ENCODE measurements at places on chromosomes 11 and 22.

GRCh38 chr22:28978158-28978557 lies 83.5 kb downstream of the C22orf31 start:
- DNase-seq, result no peak

- DNase-seq, result no peak
Observed at GRCh38 chr22:35204807-35205775, 52.2 kb upstream of the HMGXB4 start.

DNA sequence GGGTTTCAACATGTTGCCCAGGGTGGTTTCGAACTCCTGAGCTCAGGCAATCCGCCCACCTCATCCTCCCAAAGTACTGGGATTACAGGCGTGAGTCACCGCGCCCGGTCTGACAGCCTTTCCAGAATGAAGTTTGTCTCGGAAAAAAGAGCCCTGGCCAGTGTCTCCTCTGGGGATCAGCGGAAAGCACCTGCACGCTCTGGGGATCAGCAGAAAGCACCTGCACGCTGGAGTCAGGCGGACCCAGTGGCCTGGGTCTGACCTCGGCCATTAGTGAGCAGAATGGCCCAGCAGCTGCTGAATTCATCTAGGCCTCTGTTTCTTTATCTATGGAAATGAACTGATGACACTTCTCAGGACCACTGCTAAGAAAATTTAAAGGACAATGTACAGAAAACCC lies 10.5 kb upstream of the TESMIN start:
- DNase-seq, result no peak

GRCh38 chr11:75656044-75656727 lies 12.7 kb downstream of the MAP6 start:
- DNase-seq, result no peak

DNA sequence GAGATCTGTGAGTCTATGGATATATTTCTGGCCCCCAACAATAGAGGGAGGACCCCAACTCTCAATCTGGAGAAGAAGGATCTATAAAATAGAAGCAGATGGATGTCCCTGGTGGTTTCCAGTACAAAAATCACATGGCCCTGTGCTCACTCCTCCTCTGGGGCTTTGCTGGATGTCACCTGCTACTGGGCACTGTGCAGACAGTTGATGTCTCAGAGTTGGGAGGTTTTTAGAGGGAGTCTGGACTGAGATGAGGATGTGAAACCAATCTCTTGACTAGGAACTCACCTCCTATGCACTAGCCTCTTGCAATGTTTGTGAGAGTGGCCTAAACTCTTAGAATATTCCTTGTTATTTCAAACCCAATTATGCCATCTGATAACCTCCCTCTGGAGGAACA lies 107.2 kb downstream of the SCN3B start:
- DNase-seq, result no peak

DNA sequence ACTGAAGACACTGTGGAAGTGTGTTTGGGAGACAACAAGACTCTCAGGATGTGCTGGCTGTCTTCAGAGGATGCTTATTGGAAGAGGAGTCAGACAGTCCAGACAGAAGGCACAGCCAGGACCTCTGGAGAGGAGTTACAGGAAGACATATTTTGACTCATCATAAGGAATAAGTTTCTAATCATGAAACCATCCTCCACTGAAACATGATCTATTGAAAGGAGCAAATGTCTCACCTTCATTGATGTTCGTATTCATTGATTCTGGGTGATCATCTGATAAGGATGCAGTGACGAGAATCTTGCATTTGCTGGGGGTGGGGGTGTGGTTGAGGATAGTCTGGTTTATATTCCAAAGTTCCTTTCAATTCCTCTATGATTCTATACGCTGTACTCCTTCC lies 2.5 kb upstream of the CXCR5 start:
- no peak for DNase-seq

- DNase-seq, result no peak
Observed at GRCh38 chr11:131687291-131688047, 317.1 kb downstream of the NTM start.

DNA sequence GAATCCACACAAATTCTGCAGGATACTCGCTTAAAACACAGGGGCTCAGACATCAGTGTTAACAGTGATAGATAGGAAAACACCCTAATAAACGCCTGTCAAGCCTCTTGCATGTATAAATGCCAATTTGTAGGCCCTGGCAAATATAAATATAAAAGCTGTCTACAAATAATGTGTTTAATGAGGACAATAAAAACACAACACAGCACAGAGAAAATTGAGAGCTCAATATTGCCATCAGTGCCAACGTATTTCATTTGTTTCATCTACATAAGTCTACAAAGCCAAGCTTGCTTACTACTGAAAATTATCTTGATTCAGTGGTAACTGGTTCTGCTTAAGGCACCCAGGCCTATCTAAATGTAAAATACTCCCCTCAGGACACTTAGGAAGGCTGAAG lies 1387.0 kb upstream of the TENM4 start:
- DNase-seq, result no peak

- no peak for DNase-seq
Observed at GRCh38 chr22:48749555-48750227, 1078.0 kb downstream of the BRD1 start.

- no peak for DNase-seq
Observed at GRCh38 chr22:50253046-50253915, 2.2 kb upstream of the HDAC10 start.

GRCh38 chr22:44819966-44820631 lies 67.7 kb downstream of the ARHGAP8 start:
- no peak for DNase-seq

DNA sequence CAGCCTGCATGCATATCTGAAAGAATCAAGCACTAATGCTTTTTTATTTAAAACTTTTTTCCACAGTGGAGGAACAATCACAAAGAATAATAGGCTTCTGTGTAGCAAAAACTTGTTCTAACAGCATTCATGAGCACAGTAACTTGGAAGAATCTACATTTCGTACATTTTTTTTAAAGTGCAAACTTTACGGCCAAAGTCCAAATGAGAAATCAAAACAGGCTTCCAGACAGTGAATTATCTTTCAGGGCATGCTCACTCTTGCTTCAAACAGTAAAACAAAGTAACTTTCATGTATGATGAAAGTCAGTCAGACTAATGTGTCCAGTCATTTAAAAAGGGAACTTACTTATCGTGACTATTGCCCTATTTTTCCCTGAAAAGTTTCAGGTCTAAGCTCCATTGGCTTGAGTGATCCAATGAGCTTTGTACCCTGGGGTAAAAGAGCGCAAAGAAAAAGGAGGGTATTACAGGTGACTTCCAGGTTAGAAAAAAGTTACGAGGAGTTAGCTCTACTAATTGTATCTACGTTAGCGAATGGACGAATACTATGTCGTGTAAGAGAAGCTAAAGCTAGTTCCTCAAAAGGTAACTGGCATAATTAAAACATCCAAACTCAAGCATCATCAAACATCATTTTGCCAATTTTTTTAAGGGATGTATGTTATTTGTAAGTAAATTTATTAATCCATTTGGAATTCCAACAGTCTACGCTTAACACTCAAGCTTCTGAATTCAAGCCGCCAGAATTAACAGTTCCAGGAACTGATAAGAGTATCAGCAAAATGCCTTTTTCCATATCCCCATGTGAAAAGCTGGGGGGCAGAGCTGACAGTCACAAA lies 1.7 kb downstream of the PICALM start:
- no peak for DNase-seq

DNA sequence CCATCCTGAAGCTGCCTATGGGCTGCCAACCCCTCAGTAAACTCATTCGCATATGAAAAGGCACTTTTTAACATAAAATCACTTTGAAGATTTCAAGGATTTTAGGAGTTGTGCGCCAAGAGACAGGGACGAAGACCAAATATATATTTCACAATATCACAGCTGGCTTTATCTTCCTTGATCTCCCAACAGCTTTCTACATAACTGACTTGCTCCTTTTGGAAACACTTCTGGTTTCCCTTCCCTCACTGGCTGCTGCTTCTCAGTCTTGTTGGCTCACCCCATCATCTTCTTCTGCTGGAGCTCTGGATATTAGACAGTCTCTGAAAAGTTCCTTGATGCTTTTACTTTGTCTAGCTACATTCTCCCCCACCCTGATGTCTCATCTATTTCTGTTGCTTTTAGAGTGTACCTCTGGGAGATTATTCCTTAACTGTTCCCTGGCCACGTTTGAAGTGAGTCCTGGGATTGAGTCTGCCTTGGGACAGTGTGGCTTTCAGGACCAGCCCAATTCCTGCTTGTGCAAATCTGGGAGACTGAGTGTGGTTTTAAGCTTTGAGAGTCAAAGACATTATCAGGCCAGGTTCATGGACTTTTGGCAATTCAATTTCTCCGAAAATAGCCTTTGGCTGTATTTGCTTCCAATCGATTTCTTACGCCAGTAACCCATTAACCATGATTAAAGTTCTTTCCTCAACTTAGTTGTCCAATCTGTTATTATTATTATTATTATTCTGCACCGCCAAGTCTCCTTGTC lies 30.9 kb upstream of the NNMT start:
- no peak for DNase-seq

DNA sequence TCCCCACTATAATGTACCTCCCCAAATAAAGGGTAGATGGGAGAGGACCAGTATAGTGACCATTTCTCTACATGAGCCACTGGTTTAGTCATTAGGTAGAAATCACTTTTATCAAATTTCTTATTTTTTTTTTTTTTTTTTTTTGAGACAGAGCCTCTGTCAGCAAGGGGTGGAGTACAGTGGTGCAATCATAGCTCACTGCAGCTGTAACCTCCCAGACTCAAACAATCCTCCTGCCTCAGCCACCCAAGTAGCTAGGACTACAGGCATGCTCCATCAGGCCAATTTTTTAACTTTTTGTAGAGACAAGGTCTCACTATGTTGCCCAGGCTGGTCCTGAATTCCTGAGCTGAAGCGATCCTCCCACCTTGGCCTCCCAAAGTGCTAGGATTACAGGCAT lies 322.4 kb downstream of the TTC28 start:
- DNase-seq, result no peak

DNA sequence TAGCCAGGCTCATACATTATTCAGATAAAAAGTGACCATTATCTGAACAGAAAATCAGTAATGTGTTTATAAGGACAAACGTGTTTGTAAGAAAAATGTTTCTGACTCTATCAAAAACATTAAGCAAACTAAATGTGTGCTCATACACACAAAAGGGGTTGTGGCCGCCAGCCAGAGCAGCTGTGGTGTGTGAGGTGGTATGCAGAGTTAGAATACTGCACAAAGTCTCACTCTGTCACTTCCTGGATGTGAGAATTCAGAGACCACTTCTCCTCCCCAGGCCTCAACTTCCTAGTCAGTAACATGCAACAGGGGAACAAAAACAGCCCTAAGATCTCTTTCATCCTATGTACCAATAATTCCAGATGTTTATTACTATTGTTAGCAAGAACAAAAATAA lies 9.4 kb downstream of the OR5B21 start:
- DNase-seq, result no peak

- DNase-seq, result no peak
Observed at GRCh38 chr11:33000181-33000580, 15.5 kb upstream of the DEPDC7 start.

DNA sequence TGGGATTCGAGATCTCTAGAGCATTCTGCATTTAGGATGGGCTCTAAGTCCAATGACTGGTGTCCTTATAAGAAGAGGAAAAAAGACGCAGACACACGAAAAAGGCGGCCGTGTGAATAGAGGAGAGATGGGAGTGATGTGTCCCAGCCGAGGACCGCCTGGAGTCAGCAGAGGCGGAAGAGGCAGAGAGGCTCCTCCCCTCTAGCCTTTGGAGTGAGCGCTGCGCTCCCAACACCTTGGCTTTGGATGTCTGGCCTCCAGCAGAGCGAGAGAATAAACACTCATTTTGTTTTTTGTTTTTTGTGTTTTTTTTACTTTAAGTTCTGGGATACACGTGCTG lies 83.0 kb upstream of the RTL6 start:
- DNase-seq, result no peak

DNA sequence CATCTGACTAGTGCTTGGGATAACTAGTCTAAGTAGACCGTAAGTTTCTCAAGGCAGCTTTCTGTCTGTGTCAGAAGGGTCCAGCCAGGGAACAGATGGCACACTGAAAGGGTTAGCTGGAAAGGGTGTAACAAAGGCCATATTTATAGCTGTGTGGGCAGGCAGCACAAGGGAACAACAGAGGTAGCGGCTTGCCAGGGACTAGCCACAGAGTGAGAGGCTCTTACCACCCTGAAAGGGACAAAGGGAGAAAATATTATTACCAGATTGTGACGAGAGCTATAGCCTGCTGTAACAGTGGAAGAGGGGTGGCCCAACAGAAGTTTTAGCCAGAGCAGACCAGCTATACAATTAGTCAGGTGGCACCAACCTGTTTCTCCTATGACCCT lies 129.4 kb downstream of the CCDC34 start:
- no peak for DNase-seq

GRCh38 chr11:122616718-122617117 lies 38.8 kb upstream of the UBASH3B start:
- no peak for DNase-seq

DNA sequence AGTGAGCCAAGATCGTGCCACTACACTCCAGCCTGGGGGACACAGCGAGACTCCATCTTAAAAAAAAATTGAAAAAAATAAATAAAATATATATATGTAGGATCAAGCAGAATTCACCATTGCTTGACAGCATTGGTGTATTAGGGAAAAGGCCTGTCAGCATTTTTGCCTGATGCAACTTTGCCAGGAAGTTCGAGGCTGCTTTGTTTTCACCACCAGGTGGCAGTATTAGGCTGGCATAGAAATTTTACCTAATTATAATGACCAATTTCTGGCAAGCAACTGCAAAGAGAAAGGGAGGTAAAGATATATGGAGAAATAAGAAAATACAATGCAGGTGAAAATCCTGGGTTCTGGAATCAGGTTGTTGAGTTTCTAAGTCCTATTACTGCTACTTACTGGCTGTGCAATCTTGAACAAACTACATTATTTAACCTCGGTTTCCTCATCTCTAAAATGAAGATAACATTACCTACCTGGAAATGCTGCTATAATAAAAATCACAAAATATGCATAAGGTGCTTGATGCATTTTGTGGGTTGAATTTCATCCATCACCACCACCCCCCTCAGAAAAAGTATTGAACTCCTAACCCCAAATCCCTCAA lies 24.7 kb downstream of the LAYN start:
- peak; percentile 42 for DNase-seq

DNA sequence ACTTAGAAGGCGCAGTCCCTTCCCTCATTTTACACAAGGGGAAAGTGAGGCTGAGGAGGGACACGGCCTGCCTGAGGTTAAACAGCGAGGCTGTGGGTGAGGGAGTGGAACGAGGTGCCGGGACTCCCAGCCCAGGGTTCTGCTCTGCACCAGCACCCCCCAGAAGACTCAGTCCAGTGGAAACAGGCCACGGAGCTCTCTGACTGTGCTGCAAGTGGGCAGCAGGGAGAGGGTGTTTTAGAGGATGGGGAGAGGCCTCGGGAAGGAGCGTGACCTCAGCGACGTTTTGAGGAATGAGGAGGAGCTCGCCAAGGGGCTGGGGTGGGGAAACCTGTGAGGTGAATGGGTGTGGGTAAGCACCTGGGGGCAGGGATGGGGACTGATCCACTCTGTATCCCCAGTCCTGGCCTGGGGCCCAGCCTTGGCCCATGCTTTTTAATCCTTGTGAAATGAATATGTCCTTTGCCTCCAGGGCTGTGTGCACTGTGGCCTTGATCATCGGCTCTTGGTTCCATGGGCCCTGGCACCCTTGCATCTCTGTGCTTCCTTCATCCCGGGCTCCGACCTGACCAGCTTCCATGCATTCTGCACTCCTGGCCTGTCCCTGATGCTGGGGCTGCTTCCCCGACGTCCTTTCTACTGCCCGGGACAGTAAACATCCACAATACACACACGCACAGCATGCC lies 44.2 kb downstream of the SHISAL1 start:
- no peak for DNase-seq
